ENCODE measurements at places on chromosomes 4 and X.
A peak's percentile ranks its signal among the peaks of the same experiment; 100 is the strongest.

- no peak for DNase-seq
Observed at GRCh38 chrX:31168551-31168950, 96.7 kb upstream of the FTHL17 start.

DNA sequence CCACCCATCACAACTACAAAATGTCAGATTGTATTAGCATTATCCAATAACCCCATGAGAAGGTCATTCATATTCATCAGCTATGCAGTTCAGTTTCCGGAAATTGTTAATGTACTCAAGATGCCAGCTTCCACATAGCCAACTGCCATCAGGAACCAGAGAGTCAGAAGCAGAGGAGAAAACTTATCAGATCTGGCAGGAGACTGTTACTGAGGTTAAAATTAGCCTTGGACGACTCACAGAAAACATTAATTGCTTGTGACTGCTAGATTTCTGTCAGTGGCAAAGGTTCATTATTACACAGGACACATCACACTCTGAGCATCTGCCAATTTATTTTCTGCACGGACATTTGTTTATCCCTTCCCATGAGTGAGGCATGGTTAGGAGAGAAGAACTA, 352.8 kb downstream of the DHRSX start:
- DNase-seq, result no peak

DNA sequence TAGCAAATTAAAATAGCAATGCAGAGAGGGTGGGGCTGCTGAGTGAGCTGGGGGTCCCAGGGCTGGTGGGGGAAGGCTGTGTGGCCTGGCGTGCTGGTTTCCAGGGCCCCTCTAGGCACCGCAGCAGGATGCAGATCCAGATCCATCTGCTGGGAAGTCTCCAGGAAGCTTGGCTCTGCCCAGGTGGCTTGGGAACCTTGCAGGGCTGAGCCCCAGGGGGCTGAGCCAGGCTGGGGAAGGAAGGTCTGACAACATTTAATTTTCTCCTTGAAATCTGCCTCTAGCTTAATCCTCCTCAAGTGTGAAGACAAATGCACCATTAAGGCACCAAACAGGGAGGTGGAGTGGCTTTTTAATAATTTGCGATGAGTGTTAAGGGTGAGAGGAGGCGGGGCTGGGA, 31.7 kb downstream of the SORCS2 start:
- DNase-seq, result no peak

GRCh38 chrX:111823128-111823527, 52.9 kb upstream of the TRPC5OS start:
- DNase-seq, result no peak

DNA sequence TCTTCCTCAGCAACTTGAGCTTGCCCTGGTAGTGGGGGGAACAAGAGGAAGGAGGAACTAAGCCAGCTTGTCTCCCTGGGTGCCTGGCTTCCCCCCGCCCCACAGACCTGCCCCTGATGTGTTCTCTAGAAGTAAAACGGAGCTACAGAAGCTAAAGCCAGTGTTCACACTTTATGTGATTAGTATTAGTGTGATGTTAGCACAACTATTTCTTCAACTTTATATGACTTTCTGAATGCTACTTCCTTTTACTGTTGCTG, 10.7 kb downstream of the RGS12 start:
- no peak for DNase-seq

DNA sequence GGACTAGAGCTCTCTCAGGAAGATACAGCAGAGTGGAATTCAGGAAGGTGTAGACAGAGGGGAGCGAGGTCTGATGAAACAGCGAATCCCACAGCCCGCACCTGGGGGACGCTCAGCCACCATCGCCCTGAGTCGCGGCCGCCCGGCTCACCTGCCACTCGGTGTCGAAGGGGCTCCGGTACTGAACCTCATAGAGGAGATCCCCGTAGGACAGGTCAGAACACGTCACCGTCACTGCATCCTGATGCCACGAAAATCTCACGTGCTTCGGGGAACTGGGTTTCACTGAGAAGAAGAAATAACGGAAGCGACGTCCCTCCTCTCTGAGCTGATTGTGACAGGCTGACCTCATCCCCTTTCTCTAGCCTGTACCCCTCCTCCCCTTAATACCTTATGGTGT, 10.2 kb downstream of the CRLF2 start:
- no peak for DNase-seq

- DNase-seq, result no peak
Observed at GRCh38 chrX:151789179-151789800, 54.7 kb downstream of the CNGA2 start.

GRCh38 chr4:138192113-138192512, 50.0 kb downstream of the SLC7A11 start:
- no peak for DNase-seq

- DNase-seq, result no peak
Observed at GRCh38 chr4:172141025-172141424, 327.8 kb downstream of the GALNTL6 start.

DNA sequence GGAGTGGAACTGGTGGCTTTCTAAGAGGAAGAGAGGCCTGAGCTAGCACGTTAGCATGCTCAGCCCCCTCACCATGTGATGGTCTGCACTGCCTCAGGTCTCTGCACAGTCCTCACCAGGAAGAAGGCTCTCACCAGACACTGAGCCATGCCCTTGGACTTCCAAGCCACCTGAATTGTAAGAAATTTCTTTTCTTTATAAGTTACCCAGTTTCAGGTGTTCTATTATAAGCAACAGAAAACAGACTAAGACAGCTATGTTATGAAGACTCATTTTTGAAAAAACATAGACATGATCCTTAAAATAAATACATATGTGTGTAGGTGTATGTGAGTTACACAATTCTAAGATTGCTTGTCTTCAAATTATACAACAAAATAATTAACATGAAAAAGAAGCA, 74.7 kb downstream of the CEP44 start:
- DNase-seq, result no peak

GRCh38 chr4:169668069-169668721, 47.8 kb downstream of the CLCN3 start:
- no peak for DNase-seq

GRCh38 chr4:40918330-40918729, 168.6 kb downstream of the NSUN7 start:
- DNase-seq, result no peak

GRCh38 chrX:38089173-38089982, 83.0 kb downstream of the SYTL5 start:
- no peak for DNase-seq

DNA sequence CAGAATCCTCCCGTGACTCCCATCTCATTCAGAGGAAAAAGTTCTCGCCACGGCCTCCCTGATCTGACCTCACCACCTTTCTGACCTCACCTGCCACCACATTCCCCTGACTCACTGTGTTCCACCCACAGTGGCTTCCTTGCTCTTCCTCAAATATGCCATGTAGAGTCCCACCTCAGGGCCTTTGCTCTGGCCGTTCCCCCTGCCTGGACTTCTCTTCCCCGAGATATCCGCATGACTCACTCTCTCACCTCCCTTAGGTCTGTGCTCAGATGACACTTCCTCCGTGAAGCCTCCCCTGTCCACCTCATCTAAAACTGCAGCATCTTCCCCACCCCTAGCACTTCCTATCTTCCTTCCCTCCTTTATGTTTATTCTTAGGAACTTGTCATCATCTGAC, 7.2 kb upstream of the TSPYL2 start:
- DNase-seq, result no peak

DNA sequence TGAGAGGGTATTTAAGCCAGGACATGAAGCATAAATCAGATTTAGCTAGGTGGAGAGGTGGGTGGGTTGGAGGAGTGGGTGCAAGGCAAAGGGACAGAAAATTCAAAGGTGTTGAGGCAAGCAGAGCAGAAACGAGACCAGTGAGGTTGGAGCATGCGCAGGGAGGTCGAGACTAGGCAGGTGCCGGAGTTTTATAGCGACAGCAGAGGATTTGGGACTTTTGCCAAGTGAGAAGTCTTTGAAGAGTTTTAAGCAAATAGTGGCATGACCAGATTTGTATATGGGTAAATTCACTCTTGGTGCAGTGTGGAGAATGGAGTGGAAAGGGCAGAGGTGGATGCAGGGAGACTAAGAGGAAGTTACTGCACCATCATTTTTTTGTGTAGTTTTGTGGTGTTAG, 107.0 kb upstream of the TLR2 start:
- no peak for DNase-seq

GRCh38 chr4:13728761-13729160, 101.2 kb upstream of the BOD1L1 start:
- DNase-seq, result no peak

- DNase-seq, result no peak
Observed at GRCh38 chr4:107874024-107874423, 49.3 kb downstream of the SGMS2 start.

DNA sequence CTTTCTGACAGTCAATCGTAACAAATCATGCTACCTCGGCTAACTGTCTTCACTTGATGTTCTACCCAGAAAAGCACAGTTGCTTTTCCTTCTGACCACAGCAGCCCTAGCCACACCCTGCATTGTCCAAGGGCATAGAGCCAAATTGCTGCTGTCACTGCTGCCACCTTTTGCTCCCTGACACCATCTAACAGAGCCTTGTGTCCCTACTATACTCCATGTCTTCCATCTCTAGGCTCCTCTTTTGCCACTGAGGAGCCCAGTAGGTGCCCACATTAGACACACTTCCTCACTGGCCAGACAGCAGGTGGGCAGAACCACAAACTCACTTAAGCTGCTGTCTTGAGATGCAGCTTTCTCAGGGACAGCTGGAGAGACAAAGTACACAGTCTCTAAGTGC, 91.4 kb downstream of the ANXA3 start:
- DNase-seq, result peak; percentile 47

- no peak for DNase-seq
Observed at GRCh38 chrX:68634649-68635227, 12.7 kb upstream of the STARD8 start.

DNA sequence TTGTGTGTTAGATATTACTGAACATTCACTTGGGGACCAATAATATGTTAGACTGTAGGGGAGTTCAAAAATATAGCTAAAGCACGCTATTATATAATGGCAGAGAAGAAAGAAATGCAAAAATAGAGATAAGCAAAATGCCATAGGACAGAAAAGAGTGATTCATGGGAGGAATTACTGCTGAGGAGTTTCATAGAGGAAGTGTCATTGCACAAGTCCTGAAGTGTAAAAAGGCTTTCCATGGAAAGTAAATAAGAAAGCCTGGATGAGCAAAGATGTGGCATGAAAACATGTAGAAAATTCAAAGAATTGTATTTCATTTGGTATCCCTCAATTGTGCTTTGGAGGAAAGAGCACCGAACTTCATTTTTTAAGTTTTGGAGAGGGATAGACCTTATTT, 14.5 kb downstream of the HMGB2 start:
- no peak for DNase-seq

GRCh38 chr4:154082760-154083535, 294.1 kb upstream of the SFRP2 start:
- DNase-seq, result no peak

DNA sequence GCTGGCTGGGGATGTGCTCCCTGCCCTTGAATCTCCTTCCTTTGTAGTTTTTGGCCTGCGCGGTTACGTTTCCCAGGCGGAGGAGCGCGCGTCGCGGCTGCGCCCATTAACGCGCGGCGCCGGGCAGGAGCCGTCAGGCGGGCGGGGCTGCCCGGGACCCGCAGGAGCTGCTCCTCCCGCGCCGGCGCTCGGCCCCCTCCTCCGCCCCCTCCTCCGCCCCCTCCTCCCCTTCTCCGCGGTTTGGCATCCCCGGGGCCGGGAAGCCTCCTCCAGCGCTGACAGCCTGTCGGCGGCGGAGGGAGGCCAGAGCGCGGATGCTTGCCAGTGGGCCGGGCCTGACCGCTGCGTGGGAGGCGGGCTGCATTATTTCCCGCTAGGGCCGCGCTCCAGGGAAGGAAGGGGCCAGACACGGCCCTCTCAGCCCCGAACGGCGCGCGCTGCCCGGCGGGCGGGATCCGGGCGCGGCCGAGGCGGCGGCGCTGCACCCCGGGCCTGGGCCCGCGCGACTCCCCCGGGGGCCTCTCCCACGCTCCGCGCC, at the start of gene DCLK2:
DCLK2 (plus strand) TSS at position 405 of the 538 bp plus-strand sequence. CDS start 583 bp downstream, outside the sequence.
- DNase-seq, result no peak

DNA sequence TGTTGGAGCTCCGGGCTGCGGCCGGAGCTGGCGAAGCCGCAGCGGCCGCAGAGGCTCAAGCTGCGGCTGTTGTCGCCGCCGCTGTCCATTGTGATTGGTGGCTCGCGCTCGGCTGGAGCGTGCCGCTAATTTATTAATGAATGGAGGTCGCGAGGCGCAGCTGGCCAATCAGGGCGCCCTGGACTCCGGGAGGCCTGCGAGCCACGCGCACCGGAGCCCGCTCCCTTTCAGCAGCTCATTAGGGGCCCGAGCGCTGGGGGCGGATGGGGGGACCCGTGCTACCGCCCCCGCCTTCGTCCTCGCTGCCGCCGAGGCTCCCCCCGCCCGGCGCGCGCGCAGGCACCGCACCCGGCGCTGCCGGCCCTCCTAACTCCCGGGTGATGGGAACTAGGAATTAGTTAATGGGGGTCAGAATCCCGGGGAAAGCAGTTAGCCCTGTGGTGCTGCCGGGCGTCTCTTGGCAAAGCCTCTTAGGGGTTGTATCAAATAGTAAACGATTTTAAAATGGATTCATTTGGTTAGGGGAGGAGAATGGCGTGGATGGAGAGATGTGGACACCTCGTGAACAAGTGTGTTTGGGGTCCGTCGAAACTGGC, 589 bp upstream of the NEUROG2 start:
- DNase-seq, result no peak

DNA sequence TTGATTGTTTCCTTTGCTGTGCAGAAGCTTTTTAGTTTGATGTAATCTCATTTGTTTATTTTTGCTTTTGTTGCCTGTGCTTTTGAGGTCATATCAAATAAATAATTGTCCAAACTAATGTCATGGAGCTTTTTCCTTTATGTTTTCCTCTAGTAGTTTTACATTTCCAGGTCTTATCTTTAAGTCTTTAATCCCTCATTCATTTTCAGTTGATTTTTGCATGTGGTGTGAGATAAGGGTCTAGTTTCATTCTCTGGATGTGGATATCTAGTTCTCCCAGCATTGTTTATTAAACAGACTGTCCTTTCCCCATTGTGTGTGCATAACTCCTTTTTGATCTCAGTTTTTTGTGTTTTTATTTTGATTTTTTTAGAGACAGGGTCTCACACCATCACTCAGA, 179.1 kb upstream of the STK26 start:
- DNase-seq, result no peak

- DNase-seq, result no peak
Observed at GRCh38 chrX:27890611-27891010, 82.8 kb downstream of the MAGEB10 start.

DNA sequence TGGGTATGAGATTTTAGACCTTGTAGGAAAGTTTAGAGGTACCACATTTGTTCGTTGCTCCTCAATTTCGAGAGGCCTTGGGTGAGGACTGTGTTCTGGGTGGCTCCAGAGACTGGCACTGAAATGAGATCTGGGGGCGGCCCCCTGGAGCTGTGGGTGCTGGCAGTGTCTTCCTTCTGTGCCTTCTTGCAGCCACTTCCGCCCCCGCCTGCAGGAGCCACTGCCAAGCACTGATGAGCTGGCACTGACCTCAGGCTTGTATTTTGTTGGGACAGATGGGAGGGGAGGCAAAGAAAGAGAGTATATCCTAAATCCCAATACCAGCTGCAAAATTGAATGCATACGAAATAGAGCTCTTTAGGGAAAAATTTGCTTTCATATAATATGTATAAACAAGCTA, 64.5 kb upstream of the CLDN34 start:
- DNase-seq, result no peak

Measured in hematopoietic multipotent progenitor cell treated with erythropoietin and hydrocortisone succinate and interleukin-3 and kit ligand, for 17 days (in vitro differentiated cells).